ENCODE measurements at places on chromosomes 11 and 22.

- DNase-seq: no peak
These were observed 46.5 kb downstream of the TMEM123 start for GRCh38 chr11:102406099-102406498.

DNA sequence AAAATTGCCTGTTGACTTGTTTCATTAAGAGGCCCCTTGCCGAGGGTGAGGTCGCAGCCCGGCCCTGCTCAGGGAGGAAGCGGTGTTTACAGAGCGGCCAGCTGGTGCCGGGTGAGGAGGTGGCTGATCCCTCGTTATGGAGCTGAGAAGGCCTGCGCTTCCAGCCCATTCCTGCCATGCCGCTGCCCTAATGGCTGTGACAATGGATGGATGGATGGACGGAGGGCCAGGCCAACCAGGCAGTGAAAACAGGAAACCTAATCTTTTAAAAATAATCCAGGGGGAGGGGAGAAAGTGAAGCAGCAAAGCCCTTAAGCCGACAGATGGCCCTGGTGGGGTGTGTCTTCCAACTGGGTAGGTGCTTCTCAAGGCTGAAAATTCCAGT lies 38.5 kb downstream of the BCR start:
- DNase-seq: no peak

DNA sequence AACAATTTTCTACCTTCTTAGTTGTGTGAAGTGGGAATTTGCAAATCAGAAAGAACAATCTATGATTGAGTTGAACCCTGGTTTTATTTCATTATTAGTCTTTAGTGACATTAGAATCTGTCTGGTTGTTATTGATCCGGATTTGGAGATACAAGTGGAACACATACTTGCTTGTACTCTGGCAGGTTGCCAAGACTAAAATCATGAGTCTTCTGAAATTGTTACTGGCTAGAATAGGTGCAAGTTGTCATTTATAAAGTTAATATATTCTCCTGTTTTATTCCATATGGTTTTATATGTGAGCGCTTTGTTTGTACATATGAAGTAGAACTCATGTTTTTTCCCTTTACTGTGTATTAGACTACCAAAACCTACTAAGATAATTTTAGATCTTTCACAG lies 23.0 kb downstream of the CCDC15 start:
- DNase-seq: no peak

DNA sequence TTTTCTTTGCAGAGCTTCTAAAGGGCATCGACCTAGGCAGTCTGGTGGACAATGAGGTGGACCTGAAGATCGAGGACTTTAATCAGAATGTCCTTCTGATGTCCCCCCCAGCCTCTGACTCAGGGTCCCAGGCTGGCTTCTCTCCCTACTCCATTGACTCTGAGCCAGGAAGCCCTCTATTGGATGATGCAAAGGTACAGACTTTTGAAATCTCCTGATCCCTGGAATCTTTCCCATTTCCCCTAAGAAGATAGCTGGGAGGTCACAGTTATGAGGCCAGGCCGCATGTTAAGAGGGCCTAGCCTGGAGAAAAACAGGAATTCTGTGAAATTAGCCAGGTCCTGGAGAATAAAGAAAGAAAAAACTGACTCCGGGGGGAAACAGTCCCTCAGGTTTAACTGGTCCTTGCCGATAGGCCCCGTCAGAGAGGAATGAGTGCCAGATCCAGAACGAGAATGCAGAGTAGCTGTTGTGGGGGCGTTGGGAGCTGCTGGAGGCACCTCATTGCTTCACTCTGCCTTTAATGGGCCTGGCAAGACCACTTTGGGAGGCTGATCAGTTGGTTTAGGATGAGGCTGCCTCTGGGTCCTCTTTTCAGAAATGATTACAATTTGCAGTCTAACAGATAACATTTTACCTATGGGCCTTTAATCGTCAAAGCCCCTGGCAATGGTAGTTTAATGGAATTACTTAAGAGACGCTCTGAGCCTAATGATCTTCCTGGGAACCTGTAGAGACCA lies 39.2 kb downstream of the SHISA8 start:
- DNase-seq: no peak

DNA sequence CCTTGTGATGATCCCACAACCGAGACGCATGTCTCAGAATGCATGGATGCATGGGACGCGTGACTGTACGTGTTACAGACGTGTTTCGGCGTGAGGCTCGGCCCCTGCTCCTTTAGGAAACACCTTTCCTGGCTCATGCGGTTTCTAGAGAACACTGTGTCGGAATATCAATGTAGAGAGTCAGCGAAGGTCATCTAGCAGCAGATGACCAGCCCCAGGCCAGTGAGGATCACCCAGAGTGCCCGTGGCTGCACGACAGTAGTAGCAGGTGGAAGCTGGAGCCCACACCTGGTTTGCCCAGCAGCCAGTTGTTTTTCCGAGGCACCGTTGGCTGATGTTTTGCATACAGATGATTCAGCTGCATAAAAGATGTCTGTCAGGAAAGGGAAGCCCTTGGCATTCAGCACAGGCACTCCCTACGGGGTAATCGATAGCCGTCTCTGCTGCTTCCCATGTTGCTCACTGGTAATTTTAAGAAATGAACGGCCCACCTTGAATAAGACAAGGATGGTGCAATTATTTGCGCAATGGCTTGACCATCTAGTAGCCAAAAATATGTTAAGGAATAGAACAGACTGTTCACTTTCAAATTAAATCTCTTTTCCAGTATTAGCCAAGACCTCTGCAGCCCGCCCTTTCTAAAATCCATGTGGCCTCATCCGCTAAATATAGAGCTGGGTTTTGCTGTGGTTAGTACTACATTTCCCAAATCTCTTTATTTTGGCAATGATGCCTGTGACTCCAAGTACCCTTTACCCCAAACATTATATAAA lies 1.1 kb upstream of the CLTCL1 start:
- no peak for DNase-seq

DNA sequence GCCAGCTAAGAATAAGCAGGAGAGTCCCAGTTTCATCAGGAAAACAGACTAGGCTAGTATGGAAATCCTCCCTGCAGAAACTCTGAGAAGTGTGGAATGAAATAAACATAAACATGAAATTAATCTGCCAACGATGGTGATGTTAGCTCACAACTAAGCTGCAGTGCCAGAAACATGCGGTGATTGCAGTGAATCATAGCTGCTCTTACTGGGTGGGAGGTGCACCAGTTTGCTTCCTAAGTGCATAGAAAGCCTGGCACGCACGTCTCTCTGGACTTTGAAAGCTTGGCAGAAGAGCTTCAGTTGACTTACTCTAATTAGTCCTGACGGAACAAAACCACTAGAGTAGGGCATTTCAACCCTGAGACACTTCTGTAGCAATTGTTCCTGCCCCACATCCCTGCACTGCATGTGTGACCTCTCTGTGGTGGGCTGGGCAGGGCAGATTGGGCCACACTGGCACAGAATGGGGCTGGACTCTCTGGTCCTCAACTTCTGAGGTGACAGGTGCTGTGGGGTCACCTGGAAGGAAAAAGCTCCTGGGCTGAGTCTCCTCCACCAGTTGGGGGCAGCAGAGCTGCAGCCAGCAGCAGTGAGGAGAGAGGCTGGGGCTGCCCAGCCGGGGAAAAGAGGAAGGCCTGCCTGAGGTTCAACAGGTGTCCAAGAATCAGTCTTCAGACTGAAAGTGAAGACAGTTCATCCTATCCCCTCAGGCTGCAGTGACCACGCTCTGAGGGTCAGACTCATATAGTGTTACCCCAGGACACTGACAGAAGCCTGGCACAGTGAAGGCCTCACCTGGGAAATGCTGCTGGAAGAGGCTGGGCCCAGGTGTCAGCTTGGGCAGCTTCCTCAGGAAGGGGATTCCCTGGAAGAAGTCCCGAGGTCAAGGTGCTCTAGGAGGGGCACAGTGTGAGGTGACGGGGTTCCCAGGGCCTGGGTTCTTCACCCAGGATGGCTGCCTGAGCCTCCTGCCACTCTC lies 40.5 kb downstream of the GGTLC2 start:
- DNase-seq: no peak

DNA sequence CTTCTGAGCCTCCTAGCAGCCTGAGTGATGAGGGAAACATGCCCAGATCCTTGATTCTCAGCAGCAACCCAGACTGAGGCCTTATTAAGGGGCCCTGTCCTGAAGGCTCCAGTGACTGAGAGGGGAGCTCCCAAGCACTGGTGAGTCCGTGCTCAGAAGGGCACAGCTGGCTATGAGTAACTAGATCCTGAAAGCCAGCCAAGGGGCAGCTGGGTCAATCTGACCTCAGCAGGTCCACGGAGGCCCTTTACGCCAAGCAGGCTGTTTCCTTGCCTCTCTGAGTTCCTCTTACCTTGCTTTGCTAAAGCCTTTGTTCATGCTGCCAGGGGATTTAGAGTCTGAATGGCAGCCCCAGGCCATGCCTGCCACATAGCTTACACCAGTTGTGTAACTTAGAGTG lies 19.3 kb upstream of the MIEF1 start:
- DNase-seq: no peak
